ENCODE measurements at places on chromosomes 6 and 20.

- DNase-seq, result peak; percentile 38
These were observed 16.1 kb downstream of the TXNDC5 start for GRCh38 chr6:7894262-7895124.

DNA sequence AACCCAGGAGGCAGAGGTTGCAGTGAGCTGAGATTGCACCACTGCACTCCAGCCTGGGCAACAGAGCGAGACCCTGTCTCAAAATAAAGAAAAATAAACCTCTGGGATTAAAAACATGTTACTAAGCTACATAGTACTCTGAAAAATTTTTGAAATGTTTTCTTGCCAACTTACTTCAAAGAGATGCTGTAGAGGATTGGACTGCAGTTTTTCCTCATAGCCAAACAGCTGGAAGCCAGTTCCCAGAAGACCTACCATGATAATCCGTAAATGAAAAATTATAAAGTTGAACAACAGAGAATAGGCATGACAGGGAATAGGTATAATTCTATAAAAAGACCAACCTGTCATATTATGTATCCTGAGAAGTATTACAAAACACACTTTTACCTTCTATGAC, 48.0 kb downstream of the RARS2 start:
- DNase-seq, result peak; percentile 3

GRCh38 chr6:81265106-81265505, 487.4 kb downstream of the TENT5A start:
- peak; percentile 72 for DNase-seq

GRCh38 chr6:166488076-166488685, 98.3 kb downstream of the RAMACL start:
- peak; percentile 8 for DNase-seq

DNA sequence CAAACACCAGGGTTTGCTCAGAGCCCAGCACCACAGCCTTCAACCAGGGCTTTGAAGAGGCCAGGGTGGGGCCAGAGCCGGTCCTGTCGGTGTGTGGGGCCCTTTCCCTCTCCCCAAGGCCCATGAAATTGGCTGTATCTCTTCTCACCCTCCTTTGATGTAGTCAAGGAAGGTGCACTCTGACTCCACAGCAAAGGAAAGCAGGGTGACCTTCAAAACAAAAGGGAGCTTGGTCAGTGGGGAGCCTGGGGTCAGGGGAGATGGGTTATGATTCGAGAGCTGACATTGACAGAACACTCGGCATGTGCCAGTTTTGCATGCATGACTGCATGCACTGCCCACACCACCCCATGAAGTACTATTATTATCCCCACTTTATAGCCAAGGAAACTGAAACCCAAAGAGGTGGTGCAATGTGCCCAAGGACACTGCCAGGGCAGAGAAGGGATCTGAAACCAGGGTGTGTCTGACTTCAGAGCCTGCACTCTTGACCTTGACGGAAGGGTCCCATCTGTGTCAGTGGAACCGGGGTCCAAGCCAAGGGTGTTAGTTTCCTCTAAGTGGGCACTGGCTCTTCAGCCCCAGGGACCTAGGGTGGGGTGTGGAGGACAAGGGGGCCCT, 55.4 kb downstream of the RAB44 start:
- no peak for DNase-seq

- no peak for DNase-seq
These were observed 192.3 kb downstream of the DLL1 start for GRCh38 chr6:170098428-170099170.

- no peak for DNase-seq
These were observed 2.9 kb upstream of the COL21A1 start for GRCh38 chr6:56250266-56250665.

- no peak for DNase-seq
These were observed 36.6 kb upstream of the DUSP22 start for GRCh38 chr6:255751-256083.

DNA sequence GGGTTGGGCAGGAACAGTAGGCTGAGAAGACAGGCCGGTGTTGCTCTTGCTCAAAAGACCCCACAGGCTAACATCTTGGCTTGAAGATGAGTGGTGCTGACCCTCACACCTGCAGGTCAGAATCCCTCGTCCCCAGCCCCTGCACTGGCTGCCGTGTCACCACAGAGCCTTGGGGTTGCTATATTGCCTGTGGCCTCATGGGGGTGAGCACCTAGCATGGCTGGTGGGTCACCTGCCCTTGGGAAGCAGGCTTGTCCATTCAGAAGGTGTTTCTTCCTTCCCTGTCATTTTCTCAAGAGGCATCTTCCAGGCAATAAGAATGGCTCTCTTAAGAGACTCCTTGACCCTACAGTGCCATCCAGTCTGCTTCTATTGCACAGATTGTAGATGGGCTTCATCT, 7.7 kb downstream of the SLC22A16 start:
- no peak for DNase-seq

DNA sequence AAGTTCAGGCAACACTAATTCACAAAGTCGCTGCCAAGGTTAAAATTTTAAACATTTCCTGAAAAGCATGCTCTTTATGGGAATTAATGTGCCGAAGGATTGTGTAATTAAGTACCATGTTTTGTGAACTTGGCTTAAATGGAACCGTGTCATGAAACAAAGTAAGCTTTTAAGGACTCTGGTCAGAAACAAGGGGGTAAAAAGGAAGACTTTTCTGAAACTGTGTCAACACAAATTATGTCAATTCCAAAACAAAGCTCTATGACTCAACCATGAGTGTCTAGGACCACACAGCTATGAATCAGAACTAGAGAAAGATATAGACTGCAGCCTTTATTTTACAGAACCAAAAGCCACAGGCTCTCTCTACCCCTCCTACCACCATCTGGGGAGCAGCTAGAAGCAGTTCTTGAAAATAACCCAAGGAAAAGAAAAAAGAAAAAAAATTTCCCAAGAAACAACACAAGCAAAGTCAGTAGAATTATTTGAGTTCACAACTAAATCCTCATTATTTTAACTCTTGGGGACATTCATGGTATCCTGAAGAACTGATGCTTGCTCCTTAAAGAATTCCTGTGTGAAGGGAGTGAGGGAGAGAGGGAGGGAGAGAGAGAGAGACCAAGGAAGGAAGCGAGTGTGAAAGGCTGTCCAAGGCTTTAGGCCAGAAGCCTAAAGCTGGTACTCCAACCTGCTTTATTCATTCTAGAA, 81.9 kb downstream of the ZMYND8 start:
- DNase-seq, result peak; percentile 93

DNA sequence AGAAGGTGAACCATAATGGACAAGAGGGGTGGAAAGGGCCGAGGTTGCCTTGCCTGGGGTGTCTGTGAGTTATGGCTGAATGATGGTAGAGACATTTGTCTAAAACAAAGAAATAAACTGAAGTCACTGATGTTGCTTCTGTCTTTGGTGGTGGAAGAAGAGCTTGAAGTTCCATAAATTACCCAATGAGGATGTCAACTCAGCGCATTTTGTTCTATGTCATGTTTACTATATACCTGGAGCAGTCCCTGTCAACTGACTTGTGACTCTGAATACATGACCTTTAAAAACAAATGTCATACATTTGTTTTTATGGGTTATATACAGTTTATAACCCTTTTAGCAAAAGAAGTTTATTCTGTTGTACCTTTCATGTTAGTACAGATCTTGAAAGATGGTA, 2.0 kb downstream of the EFHC1 start:
- DNase-seq, result no peak

DNA sequence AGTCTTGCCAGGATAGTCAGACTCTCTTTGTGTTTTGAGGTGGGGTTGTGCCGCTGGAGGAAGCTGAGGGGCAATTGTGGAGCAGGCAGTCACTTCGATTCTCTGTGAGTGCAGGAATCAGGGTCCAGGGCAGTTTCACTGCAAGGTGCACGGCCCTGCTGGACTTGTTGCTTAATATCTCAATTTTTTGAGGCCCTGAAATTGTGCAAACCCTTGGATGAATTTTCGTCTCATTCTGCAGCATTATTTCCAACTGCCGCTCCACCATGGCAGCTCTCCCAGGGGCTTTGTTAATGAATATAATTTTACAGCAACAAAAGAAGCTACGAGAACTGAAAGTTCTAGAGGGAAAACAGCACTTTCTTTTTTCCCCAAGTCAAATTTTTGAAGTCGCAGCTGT, 531.9 kb downstream of the QKI start:
- DNase-seq, result no peak

GRCh38 chr6:49666480-49666879, 29.8 kb upstream of the RHAG start:
- DNase-seq, result no peak

DNA sequence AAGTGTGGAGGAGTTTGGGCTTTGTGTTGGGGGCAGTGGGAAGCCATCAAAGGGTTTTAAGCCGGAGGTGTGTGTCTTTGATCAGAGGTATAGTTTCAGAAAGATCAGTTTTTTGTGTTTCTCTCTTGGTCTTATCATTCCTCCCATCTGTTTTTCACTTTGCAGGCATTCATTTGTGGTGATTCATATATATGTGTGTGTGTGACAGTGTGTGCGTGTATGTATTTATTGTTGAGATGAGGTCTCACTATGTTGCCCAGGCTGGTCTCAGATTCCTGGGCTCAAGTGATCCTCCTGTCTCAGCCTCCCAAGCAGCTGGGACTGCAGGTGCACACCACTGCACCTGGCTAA, 11.1 kb upstream of the SERINC3 start:
- peak; percentile 63 for DNase-seq

DNA sequence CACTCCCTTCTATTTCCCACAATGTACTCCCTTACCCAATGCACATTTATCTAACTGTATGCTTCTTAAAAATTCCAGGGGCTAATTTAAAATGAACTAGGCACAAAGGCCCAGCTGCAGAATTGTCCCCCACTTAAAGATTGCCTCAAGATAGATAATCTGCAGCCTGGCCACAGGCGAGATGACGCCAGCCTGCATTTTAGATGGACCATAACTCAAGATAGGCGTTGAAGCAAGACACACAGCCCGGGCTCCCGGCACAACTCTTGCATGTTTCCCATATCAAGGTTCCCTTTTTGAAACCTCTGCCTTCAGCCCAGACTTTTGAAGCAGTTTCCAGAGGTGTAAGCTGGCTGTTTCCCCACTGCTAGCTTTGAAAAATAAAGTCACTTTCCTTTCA, 3.2 kb upstream of the REPS1 start:
- DNase-seq, result no peak

- peak; percentile 17 for DNase-seq
These were observed 104.8 kb downstream of the HACE1 start for GRCh38 chr6:104754788-104755409.

DNA sequence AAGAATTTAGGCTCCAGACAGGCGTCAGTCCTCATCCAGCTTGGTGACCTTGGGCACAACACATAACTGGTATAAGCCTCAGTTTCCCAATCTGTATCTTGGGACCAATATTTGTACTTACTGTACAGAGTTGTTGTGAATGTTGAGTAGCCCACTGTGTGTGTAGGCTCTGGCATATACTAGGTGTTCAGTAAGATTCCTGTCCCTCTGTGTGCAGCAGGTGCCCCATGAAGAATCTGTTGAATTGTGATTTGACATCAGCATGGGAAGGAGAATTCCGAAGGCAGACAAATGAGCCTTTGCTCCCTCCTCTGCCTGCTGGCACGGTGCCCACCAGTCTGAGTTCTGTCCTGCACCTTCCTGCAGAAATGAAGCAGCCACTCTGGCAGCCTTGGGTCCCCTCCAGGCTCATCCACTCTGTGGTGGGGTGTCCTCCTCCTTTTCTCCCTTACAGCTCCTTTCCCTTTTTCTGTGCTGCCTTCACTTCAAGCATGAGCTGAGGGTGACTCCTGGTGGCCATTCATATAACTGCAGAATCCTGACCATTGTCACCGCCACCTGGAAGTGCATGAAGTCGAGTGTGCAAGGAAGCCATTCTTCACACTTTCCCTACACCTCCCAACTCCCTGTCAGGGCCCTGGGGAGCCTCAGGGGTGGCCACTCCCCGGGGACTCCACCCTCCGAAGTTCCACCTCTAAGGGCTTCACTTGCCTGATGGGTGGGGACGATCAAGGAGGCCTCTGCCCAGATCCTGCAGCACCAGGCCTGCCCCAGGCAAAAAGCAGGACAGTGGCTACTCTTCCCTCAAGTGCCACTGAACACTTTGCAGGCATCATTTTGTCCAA, 48.2 kb downstream of the MRPL14 start:
- DNase-seq, result peak; percentile 65

GRCh38 chr6:99016355-99016754, 68.6 kb upstream of the FBXL4 start:
- peak; percentile 90 for DNase-seq

DNA sequence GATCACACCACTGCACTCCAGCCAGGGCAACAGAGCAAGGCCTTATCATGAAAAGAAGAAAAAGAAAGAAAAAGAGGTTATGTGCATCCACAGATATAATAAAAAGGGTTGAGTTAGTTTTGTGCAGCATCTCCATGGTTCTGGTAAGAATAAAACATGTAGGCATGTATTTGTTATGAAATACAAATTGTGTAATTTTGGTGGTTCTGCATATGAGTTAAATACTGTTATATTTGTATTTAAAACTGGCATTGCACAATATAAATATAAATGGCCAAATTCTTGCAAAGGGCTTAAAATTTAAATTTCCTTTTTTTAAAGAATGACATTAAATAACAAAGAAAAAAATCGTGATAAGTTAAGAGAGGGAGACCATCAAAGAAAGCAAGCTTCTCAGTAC, 159.1 kb upstream of the PREP start:
- DNase-seq, result peak; percentile 12

GRCh38 chr20:1108437-1108920, 9.9 kb upstream of the PSMF1 start:
- DNase-seq, result peak; percentile 51

DNA sequence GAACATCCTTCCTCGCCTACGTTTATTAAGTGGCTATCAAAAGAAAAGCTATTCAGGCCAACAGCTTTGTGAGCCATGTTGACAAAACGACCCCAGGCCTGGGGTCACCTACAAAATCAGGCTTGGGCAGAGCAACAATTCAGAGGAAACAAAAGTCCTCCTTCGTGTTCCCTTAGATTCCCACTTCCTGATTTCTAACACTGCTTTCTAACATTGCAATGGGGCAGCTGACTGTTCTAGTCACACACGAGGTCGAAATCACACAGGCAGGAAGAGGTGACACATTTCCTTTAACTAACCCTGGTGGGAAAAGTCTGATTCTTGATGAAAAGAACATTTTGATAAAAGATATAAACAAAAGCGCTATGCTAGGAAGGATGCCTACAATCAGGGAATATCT, 31.9 kb downstream of the WDR27 start:
- no peak for DNase-seq

GRCh38 chr6:54719131-54719530, 127.4 kb upstream of the FAM83B start:
- no peak for DNase-seq

DNA sequence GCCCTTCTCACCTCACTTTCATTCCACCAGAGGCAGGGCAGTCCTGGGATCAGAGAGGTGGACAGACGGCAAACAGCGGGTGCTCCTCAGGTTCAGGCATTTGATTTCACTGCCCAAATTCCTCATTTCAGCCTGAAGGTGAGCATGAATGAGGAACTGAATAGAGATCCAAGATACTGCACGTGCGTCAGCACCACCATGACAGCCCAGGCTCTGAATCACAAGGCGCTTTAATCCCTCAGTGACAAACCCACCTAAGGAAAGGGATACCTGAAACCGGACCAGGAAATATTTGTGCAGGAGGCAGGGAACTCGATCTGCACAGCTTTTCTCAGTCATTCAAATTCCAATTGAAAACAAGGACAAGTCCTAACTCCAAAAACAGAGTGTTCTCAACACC, 174.8 kb upstream of the HEY2 start:
- no peak for DNase-seq

- DNase-seq, result no peak
These were observed 76.6 kb upstream of the CST7 start for GRCh38 chr20:24872291-24873024.

GRCh38 chr20:8512003-8512402, 379.9 kb downstream of the PLCB1 start:
- no peak for DNase-seq

GRCh38 chr6:14344486-14344885, 226.9 kb downstream of the CD83 start:
- no peak for DNase-seq

- no peak for DNase-seq
These were observed 152.8 kb downstream of the GRM4 start for GRCh38 chr6:33993091-33993490.
